Nucleus accumbens (tissue), 56 donors: ENCODE measurements at places on chromosomes 7 and 10.

DNA sequence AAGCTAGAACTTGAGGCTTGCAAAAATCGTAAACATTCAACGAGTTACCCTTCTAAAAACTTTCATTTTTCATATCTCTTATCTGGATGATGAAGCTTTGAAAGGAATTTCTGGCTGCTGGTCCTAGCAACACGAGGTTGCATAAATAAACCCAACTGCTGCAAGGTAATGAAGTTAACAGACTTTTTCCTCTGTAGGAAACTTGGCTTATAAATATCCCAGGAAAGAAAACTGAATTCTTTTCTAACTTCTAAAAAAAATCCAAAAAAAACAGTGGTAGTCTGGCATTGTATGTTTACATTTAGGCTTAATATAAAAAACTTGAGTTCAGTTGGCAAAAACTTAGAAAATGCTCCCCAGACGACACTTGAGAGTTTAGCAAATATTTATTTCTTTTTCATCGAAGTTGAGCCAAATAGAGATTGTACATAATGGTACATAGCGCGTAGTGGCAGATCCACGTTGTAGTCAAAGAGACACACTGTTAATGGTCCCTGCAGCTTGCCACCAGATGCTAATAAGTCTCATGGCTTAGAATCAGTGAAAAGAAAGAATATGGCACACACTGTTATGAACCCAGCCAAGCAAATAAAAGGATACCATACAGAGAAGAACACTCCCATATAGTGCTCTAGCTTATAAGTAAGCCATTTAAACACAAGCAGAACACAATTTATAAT lies 200.3 kb upstream of the PCLO start:
- DNase-seq, result no peak

GRCh38 chr10:129766611-129767550 lies 197.2 kb downstream of the EBF3 start:
- no peak for DNase-seq

DNA sequence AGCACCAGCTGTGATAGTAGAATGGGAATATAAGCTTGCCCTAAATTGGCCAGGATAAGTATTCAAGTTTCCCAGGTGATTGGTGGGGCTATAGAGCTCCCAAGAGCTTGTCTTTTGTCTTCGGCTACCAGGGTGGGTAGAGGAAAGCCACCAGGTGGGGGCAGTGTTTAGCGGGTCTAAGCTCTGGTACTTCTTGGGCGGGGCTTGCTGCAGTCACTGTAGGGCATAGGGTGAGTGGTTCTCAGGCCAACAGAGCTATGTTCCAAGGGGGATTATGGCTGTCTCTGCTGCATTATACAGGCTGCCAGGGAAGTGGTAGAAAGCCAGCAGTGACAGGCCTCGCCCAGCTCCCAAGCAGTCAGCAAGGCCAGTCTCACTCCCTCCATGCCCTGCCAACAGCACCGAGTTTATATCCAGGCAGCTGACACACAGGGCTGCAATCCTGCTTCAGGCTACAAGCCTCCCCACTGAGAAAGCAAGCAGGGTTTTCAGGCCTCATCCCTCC lies 110.7 kb downstream of the ZNF467 start:
- peak; percentile 9 for DNase-seq

- DNase-seq, result peak; percentile 21
Observed at GRCh38 chr10:127196282-127197153, at the start of gene INSYN2A. INSYN2A (minus strand) TSS chr10:127196591; CDS start chr10:127176395, 20,196 bp downstream.

DNA sequence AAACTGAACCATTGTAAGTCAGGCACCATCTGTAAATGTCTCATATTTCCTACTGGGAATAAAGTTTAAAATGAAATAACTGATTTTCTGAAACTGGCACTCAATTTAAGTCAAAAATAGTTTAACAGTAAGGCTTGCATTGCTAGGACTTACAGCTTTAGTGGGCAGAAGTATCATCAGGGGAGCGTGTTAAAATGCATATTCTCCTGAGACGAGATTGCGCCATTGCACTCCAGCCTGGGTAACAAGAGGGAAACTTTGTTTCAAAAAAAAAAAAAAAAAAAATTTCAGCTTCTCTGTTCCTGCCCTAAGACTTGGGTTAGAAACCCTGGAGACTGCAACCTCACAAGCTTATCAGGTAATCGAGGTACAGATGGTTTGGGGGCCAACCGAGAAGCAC lies 65.4 kb downstream of the UBE3C start:
- no peak for DNase-seq

DNA sequence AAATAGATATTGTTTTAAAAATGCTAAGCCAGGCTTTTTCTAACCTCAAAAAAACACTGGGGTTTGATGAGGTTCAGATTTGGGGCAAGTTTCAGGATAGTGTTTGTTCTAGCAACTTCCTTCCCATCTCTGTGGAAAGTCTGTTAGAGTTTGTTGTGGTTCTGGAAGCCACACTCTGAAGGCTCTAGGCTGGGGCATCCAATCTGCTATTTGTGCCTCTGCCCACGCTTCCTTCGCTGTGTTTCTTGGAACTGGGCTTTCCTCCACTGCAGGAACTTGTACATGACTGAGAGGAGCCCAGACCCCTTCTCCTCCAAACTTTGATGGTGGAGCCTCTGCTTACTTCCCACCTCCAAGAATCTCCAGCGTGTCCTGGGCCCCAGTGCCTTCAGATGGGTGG lies 108.5 kb upstream of the SLC25A13 start:
- no peak for DNase-seq

DNA sequence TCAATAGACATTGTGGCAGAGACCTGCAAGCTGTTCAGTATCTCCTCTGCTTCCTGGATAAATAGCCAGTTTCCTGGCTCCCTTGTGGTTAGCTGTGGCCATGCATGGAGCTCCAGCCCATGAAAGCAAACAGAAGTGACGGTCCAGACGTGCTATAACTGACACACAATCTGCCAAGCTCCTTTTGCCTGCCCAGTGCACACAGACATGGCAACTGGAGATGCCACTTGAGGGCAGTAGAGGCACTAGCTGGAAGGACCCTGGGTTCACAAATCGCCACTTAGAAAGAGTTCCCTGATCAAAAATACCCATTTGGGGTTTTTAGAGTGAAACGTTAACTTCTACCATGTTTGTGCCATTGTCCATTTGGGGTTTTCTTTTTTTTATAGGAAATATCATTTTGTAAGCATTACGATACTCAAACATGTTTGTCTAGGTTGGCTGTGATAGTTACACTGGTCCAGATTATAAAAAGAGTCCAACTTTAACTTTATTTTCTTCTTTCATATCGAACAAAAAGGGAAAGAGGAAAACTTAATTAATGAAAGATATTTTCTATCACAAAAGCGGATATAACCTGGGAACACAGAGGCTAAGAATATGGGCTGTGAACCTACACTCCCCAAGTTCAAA lies 31.3 kb downstream of the KIN start:
- DNase-seq, result no peak

DNA sequence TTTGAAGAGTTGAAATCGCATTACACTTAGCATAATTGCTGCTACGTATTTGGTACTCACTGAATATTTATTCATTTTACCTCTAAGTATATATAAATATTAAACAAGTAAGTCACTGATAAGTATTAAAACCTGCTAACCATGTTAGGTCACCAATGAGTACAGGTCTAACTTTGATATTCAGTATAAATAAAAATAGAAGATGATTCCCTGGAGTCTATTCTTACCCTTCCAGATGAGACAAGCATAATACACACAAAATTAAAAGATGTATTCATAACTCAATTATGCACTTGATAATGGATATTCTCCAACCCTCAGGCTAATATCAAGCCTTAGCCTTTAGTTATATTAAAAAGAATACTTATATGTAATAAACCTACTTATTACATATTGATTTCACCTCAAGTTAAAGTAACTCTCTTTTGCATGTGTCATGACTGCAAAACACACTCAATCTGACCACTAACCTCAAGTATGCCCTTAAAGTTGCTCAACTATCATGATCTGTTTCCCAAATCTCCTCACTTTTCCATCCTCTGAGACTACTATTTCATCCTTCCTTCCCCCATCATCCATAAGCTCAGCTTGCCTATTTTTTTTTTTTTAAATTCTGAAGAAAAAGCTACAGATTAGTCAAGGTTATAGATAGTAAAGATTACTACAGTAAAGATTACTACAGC lies 46.8 kb downstream of the IPMK start:
- DNase-seq, result no peak

- DNase-seq, result no peak
Observed at GRCh38 chr7:146129997-146130396, 13.4 kb downstream of the CNTNAP2 start.

DNA sequence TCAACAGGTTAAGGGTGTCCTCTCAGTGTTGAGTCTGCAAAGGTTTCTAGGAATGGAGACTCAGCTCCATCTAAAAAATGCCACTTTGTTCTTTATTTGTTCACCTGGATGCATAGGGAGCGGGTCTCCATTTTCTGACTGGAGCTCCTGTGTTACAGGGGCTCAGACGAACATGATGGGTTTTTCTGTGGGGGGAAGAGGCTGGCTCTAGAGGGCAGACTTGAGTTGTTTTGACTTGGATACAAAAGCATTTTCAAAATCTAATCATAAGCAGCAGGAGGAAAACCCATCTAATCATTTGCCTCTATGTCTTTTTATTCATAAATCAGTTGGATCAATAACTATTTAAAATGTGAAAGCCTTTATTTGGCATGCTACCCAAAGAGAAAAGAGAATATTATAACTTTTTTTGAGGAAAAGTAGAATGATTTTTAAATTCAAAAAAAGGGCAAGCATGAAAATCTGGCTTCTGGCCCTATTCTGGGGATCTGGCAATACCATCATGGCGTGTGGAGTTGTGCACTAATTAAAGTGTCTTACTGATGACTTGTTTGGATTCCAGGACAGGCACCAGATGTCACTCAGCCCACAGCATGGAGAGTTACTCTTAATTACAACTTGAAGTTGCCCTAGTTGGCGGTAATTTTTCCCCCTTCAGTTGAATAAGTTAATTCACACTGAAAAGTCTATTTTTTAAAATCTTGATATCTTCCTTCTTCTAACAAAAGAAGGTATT lies 594.9 kb downstream of the REEP3 start:
- DNase-seq, result no peak

- DNase-seq, result no peak
Observed at GRCh38 chr7:94561841-94562514, 52.4 kb downstream of the CASD1 start.

- DNase-seq, result no peak
Observed at GRCh38 chr10:3119796-3120459, 52.6 kb downstream of the PFKP start.

- DNase-seq, result no peak
Observed at GRCh38 chr7:100065452-100066186, 15.9 kb downstream of the ZNF3 start.

- no peak for DNase-seq
Observed at GRCh38 chr7:117666031-117666430, 186.2 kb downstream of the CFTR start.

GRCh38 chr10:3828404-3829155 lies 43.6 kb upstream of the KLF6 start:
- DNase-seq, result no peak

DNA sequence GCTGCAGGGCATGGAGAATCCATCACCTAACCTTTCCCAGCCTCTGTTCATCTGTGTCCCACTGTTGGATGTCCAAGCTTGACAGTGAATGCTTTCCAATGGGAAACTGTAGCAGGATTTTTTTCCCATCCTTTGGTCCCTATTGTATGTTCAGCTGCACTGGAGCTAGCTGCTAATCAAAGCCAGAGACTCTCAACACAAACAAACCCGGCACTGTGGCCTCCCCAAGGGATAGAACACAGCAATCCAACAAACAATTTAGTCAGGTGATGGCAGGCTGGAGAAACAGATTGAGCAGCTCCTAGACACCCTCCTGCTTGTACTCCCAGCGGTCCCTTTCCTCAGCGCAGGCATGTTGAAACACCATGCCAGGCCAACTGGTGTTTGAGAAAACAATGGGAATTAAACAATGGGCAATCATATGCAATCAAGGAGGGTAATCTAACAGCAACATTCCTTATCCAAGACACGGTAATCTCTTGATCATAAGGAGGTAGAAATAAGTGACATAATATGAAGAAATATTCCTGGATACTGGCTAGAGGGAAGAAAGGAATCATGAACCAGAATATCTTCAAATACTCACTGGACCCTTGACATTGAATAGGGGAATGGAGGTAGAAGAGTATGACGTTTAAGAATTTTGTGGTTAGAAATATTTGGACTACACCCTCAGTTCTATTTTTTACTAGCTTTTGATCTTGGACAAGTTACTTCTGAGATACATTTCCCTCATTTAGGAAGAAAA lies 15.0 kb downstream of the PTN start:
- DNase-seq, result peak; percentile 20

GRCh38 chr10:84540617-84541288 lies 212.4 kb downstream of the CCSER2 start:
- no peak for DNase-seq

DNA sequence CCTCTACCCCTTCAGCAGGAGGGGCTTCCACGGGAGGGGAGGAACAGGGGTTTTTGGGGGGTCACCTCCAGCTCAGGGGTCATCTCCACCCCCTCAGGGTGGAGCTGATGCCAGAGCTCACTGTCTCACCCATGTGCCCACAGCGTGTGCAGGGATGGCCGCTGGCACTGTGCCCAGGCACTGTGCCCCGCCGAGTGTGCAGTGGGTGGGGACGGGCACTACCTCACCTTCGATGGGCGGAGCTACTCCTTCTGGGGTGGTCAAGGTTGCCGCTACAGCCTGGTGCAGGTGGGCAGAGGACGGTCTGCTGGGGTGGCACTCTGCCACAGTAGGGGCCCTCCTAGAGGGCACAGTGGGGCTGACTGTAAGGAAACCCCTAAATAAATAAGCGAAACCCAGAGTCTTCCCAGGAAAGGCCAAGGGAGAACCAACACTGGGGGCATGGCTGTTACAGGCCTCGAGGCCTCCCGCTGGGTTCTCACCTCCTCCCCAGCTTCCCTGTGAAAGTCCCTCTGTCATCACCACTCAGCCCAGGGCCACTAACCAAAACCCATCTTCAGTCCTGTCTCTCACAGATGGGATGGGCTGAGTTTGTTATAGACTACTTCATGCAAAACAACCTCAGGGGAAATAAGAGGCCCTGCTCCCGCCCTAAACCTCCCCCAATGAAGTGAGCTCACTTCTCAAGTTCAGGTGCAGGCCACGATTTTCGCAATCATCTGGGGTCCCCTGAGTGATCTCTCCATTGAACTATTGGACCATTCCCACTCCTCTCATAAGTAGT lies 7.4 kb upstream of the ZNF467 start:
- DNase-seq, result no peak

DNA sequence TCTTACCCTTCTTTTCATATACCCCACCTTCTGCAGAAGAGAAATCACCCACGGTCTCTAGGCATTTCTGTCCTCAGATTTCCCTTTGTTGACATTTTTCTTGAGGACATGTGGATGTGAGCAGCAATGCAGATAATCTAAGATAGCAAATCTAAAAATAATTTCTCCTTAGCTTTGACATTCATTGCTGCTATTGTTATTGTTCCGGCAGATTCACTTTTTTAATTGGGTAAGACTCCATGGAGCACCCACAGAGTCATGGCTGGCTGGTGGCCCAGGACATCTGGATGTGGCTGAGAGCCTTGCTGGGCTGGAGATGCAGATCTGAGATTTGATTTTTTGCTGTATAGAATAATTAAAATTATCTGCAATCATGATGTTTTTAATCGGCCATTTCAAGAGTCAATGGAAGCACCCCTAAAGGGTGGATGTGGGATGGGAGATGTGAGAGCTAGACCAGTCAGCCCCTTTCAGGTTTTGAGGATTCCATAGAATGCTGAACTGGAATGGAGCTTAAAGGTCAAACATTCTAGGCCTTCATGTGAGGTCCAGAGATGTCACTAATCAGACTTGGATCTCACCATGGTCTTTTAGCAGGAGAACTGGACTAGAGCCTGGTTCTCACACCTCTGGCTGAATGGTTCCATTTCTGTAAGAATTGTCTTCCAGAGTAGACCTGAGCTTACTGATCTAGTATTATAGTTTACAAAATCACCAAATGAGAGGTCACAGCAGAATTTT lies 37.5 kb downstream of the TAS2R41 start:
- no peak for DNase-seq

GRCh38 chr10:101052285-101052684 lies 9.5 kb upstream of the KAZALD1 start:
- no peak for DNase-seq
